T-helper 1 cell (primary cell): ENCODE measurements at places on chromosomes 1 and 21.

DNA sequence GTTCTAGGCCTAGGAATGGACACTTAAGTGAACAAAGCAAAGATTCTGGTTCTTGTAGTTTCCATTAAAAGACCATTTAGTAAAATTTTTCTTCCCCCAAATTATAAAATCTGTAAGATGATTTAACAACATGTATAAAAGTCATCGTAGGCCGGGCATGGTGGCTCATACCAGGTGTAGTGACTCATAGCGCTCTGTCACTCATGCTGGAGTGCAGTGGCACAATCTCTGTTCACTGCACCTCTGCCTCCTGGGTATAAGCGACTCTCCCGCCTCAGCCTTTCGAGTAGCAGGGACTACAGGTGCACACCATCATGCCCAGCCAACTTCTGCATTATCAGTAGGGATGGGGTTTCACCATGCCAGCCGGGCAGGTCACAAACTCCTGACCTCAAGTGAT, 9.1 kb downstream of the ASPM start:
- no peak for DNase-seq

- DNase-seq = no peak
These were observed 282.3 kb downstream of the DUSP10 start for GRCh38 chr1:221459558-221459957.

DNA sequence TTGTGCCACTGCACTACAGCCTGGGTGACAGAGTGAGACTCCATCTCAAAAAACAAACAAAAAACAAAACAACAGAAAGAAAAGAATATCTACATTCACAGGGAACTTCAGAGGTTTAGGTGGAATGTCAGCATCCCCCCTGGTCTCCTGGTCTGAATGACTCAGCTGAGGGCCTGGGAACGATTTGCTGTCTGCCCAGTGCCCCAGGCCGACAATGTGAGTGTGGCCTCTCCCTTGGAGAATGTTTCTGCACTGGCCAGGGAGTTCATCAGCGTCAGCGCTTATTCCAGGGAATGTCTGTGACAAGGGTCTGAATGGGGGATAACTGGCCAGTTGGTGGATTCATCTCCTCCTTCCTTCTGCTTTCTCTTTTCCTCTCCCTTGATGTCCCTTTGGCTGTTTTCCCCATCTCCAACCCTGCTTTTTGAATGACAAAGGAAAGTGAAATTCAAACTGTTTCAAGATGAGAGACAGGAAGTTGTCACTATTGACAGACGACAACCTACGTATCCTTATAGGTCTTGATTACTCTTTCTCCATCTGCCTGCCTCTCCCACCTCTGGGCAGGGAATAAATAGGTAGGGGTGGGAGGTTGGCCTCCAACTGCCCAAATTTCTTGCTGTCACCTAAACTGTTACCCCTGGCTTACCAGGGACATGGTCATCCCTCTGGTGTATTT, 213.1 kb downstream of the HHAT start:
- DNase-seq = no peak

DNA sequence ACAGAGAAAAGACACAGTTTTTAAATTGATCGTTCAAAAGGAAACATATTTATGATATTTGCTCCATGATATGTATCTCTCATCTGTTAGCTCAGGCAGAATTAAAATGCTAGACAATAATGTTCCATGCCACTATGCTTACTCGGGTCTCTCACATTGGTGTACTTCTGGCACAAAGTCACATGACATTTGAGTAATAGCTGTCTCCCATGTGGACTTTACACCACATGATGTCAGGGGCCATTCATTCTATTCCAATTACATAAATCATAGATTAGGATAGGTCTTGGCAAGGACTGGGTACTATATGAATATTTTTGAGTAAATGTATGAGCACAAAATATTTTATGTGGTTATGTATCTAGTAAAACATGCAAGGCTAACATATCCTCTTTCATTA, 648.4 kb downstream of the PLA2G4A start:
- DNase-seq = no peak
